NCI-H2029 (cell line): ENCODE measurements at places on chromosomes 4 and X.

- no peak for DNase-seq
These were observed 327.0 kb downstream of the PCDH10 start for GRCh38 chr4:133476063-133476462.

DNA sequence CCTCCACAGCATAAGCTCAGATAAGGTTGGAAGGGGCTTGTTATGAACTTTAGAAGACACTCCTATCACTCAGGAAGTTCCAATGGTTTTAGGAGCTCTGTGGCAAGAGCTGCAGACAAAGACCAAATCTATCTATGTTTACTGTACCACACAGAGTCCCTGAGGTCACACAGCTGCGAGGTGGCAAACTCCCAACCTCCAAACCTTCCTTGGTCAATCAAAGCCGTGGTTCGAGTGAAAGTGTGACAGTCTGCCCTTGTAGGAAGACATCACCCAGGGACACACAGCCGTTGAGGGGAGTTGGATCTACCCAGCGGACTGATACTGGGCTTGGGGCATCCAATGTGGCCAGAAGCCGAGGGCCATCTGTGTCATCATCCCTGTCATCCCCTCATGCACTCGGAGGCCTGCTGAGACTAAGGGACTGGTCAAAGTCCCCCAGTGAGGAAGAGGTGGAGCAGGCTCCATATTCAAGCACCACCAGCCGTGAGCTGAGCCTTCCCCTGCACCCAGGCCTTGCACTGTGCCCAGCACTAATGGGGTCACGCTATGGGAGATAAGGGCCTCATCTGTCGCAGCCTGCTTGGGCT lies 26.8 kb downstream of the MAN2B2 start:
- DNase-seq = no peak

DNA sequence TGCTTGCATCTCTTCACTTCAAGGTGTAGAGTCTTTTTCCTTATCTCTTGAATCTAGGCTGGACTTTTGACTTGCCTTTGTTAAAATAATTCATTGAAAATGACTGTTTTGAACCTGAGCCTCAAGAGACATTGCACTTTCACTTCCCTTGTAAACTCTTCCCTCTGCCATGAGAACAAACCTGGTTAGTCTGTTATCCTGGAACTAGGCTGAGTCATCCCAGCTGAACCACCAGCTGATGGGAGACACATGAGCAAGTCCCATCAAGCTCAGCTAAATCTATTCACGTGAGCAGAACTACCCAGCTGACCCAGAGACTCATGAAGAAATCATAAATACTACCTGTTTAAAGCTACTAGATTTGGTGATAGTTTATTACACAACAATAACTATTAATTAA lies 202.3 kb upstream of the CENPE start:
- DNase-seq = no peak

- no peak for DNase-seq
These were observed 52.8 kb downstream of the ADGRG4 start for GRCh38 chrX:136353526-136354093.

DNA sequence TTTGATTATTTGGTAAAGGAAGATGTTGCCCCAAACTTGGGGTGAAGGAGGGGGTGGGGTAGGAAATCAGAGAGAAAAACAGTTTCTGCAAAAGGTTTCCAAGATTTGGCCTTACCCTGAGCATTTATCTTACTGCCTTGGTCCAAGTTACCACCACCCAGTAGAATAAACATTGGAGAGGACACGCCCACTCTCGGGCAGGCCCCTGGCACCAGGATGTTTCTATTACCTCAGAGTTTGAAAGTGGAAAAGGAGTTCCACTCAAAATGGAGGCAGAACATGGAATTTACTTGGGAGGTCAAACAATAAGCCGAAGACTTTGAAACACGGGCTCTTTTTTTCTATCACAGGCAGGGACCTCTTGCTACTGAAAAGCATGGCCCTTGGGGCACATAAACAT lies 113.7 kb downstream of the CHRNA9 start:
- no peak for DNase-seq
